Upper lobe of right lung (tissue), 1 donor: ENCODE measurements at places on chromosomes 7 and 10. TPM values are rescaled to one million over a fixed set of nuclear protein-coding genes. Genes with fewer than 3 reads are reported as not detected.

- H3K4me3 ChIP-seq: no peak overlapping the region
- H3K27ac ChIP-seq: no peak overlapping the region
- no peaks in the 10 kb centered on the region for H3K27me3 ChIP-seq
- no peaks in the 10 kb centered on the region for H3K36me3 ChIP-seq
- H3K4me1 ChIP-seq: peaks cover 5% of the 10 kb centered on the region
Observed at GRCh38 chr7:13641714-13642113, 347.8 kb downstream of the ETV1 start.

- H3K27me3 ChIP-seq: no peaks in the 10 kb centered on the region
- no peak overlapping the region for H3K4me3 ChIP-seq
- peaks cover 23% of the 10 kb centered on the region for H3K4me1 ChIP-seq
Observed at GRCh38 chr10:14536241-14537213, 205.8 kb upstream of the FRMD4A start.

DNA sequence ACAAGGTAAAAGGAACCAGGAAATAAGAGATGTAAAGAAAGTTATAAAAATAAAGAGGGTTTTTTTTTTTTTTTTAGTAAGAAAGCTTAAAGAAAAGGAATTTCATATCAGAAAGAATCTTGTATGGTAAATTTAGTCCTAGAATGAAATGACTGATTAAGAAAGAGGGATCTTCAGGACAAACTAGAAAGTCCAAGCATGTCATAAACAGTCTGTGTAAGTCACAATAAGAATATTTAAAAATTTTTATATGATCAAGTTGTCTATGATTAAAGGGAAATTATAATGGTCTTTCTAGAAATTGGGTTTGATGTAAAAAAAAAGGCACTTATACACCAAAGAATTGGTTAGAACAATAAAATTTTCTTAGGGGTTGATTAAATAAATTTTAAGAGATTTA lies 289.5 kb downstream of the XPNPEP1 start:
- no peaks in the 10 kb centered on the region for H3K27me3 ChIP-seq
- no peaks in the 10 kb centered on the region for H3K36me3 ChIP-seq
- H3K4me3 ChIP-seq: no peak overlapping the region
- H3K27ac ChIP-seq: no peak overlapping the region
- no peaks in the 10 kb centered on the region for H3K4me1 ChIP-seq

DNA sequence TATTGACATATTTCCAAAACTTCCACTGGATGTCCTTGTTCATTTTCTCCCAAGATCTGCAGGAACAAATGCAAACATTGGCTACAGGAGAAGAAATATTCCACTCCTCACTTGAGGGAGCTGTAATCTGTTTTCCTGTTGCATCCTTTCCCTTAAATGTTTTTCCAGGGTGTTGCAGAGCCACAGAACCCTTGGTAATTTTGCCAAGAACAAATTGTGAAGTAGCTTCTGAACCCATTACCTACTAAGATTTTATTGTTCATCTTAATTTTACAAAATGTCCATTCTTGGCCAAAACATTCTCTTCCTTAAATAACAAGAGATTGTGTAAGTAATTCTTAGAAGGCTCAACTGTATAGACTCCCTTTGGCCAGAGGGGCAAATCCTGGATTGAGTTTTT lies 177.0 kb downstream of the GNAT3 start:
- no peak for DNase-seq
- no peak overlapping the region for H3K27ac ChIP-seq
- no peaks in the 10 kb centered on the region for H3K36me3 ChIP-seq
- H3K27me3 ChIP-seq: no peaks in the 10 kb centered on the region

The ATOH7 gene
- total RNA-seq: not detected

The ABCB4 gene
- 0.41 TPM for total RNA-seq

The CAMK2G gene
- 36.2 TPM for total RNA-seq

The TFEC gene
- 29.8 TPM for total RNA-seq

The EXOC6 gene
- total RNA-seq: 24.9 TPM

- no peak for DNase-seq
- H3K27ac ChIP-seq: no peak overlapping the region
- no peaks in the 10 kb centered on the region for H3K27me3 ChIP-seq
- H3K4me1 ChIP-seq: no peaks in the 10 kb centered on the region
- H3K36me3 ChIP-seq: no peaks in the 10 kb centered on the region
- H3K4me3 ChIP-seq: no peak overlapping the region
Observed at GRCh38 chr10:113515161-113515560, 37.7 kb upstream of the HABP2 start.

The GATA3 gene
- total RNA-seq: 3.2 TPM

The ITGB8 gene
- total RNA-seq: 4.6 TPM

DNA sequence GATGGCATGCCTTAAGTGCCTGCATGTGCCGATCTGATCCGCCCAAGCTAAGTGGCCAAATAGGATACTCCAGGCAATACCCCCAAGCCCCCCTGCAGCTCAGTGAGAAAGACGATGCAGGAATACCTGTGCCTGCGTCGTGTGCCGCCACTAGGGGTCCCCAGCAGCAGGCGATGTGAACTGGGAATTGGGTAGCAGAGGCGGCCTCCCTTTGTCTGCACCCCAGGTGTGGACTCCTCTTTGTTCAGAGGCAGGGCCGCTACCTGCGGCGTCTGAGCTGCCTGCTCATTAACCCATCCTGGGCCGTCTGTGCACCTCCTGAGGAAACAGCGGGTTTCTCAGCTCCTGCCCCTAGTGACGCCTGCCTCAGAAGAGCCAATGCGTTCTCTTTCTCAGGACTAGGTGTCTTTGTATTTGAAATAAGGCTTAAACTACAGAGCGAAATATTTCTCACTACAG lies 4.8 kb upstream of the CHN2 start:
- no peaks in the 10 kb centered on the region for H3K4me1 ChIP-seq
- H3K4me3 ChIP-seq: peak overlapping the region; percentile 6
- no peak overlapping the region for H3K27ac ChIP-seq
- H3K36me3 ChIP-seq: no peaks in the 10 kb centered on the region
- DNase-seq: peak; percentile 84
- peaks cover 4% of the 10 kb centered on the region for H3K27me3 ChIP-seq

DNA sequence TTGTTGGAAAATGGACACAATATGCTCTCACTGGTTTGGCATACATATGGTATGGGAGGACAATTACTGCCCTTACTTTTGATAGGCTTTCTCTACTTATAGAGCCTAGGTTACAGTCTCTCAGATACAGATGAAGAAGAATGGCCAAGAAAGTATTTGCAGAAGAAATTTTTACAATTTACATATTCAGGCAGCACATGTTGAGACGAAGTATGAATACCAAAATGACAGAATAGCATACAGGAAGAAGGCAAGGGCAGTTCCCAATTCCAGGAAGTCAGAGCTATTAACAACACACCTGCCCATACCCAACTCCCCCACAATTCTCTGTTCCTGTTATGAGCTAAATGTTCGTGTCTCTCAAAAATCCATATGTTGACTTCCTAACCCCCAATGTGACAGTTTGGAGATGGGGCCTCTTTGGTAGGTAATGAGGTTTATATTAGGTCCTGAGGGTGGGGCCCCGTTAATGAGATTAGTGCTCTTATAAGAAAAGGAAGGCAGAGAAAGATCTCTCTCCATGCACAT lies 67.8 kb downstream of the DOCK4 start:
- H3K4me3 ChIP-seq: no peak overlapping the region
- H3K36me3 ChIP-seq: no peaks in the 10 kb centered on the region
- H3K4me1 ChIP-seq: peaks cover 15% of the 10 kb centered on the region
- H3K27me3 ChIP-seq: no peaks in the 10 kb centered on the region

DNA sequence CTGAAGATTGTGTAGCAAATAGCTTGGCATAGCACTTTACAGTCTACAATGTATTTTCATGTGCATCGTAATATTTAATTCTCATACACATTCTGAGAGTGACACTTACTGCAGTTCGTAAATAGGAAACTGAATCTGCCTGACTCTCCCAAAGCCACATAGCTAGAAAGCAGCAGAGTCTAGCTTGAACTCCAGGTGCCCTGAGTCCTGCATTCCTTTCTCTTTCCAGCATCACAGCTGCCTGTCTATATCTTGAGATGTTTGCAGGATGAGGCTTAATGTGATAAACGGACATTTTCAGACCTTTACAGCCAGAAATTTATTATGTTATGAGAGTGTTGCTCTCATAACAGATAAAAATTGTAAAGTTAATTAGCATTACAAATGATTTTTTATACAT lies 132.9 kb upstream of the PLXDC2 start:
- DNase-seq: no peak
- no peaks in the 10 kb centered on the region for H3K36me3 ChIP-seq
- H3K4me1 ChIP-seq: no peaks in the 10 kb centered on the region
- H3K27me3 ChIP-seq: no peaks in the 10 kb centered on the region

- H3K4me1 ChIP-seq: peaks cover 9% of the 10 kb centered on the region
- no peaks in the 10 kb centered on the region for H3K36me3 ChIP-seq
- no peak for DNase-seq
- peaks cover 19% of the 10 kb centered on the region for H3K27me3 ChIP-seq
- no peak overlapping the region for H3K4me3 ChIP-seq
Observed at GRCh38 chr7:48033922-48034321, 1.4 kb upstream of the C7orf57 start.

GRCh38 chr7:2288503-2288902 lies 25.7 kb downstream of the SNX8 start:
- no peak overlapping the region for H3K4me3 ChIP-seq
- no peaks in the 10 kb centered on the region for H3K4me1 ChIP-seq
- no peak for DNase-seq
- H3K27ac ChIP-seq: no peak overlapping the region

DNA sequence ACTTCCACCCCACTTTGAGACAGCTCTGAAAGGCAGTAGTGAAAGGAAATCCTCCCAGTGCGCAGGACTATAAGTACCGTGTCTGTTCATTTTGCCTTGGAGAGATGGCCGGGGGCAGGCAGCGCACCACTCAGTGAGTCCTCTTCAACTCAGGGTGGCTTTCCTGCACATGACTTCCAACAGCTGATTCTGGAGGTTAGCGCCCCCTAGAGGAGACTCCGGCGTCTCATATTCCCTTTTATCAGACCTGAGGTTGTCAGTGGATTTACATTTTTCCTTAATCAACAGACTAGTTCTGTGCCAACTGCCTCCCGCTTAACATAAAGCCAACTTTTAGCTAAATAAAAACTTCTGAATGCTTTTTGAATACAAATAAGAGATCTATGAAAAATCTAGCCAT lies 101.0 kb downstream of the HERPUD2 start:
- DNase-seq: no peak
- no peaks in the 10 kb centered on the region for H3K27me3 ChIP-seq
- no peaks in the 10 kb centered on the region for H3K36me3 ChIP-seq

DNA sequence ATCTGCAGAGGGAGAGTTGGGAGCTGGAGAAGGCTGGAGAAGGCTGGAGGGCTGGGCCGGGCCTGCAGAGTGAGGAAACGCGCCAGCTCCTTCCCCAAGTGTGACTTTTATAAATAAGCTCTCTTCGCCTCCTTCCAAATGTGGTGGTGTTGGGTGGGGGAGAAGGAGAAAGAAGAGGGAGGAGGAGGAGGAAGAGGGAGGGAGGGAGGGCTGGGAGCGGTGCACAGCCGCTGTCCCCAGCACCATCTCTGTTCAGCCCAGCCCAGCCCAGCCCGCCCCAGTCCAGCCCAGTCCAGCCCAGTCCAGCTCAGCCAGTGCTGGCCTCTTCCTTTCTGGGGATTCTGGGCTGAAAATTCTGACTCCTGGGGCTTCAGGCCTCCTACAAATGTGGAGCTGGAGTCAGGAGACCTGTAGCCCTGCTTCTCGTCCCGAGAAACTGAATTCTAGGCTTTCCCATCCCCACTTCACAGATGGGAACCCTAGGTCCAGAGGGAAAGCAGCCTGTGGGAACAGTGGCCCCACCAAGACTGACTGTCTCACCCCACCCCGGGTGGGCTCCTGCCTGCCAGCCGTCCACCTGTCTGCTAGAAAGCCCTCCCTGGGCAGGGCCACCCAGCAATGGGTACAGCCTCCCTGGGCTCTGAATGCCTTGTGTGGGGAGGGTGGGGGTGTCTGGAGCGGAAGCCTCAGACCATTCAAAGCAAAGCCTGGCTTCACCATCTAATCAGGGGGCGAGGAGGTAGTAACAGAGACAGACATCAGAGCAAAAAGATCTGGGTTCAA lies 2.3 kb downstream of the STX1A start:
- H3K36me3 ChIP-seq: no peaks in the 10 kb centered on the region
- DNase-seq: no peak
- no peak overlapping the region for H3K4me3 ChIP-seq
- H3K27ac ChIP-seq: no peak overlapping the region
- H3K27me3 ChIP-seq: no peaks in the 10 kb centered on the region

DNA sequence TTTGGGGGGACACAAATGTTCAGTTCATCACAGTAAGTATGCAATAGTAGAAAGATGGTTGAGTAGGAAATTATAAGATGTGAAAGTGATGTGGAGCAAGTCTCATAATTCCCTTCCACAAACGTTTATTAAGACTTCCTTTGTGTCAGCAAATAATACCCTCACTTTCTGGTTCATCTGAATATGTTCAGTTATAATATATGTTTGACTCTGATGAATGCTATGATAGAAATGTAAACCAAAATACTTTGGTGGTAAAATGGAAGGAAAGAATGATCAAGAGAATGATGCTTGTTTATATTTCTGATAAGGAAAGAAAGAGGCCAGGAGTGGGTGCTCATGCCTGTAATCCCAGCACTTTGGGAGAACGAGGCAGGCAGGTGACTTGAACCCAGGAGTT lies 111.7 kb upstream of the PLXDC2 start:
- H3K36me3 ChIP-seq: no peaks in the 10 kb centered on the region
- DNase-seq: no peak
- H3K27ac ChIP-seq: no peak overlapping the region
- no peaks in the 10 kb centered on the region for H3K27me3 ChIP-seq

GRCh38 chr10:72079356-72079755 lies 9.0 kb downstream of the SPOCK2 start:
- no peaks in the 10 kb centered on the region for H3K4me1 ChIP-seq
- no peak for DNase-seq
- H3K36me3 ChIP-seq: no peaks in the 10 kb centered on the region
- H3K27ac ChIP-seq: no peak overlapping the region

DNA sequence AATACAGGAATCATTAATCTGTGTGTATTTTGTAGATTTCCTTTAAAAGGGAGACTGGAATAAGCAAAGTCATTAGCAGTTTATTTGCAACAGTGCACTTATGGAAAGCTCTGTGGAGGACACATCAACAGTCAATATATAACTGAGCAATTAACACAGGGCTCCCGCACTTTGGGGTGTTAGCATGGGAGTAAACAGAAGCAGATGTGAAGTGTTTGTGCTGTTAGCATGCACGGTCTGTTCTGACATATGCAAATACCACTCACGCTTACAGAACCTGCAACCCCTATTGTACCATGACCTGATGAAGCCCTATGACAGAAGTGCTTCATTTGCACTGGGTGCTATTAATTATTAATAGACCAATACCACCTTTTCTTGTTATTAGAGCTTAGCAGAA lies 118.9 kb downstream of the PPP1R3A start:
- no peak overlapping the region for H3K4me3 ChIP-seq
- no peak for DNase-seq
- no peaks in the 10 kb centered on the region for H3K27me3 ChIP-seq
- no peak overlapping the region for H3K27ac ChIP-seq
